ENCODE measurements at places on chromosomes 5 and 9.

DNA sequence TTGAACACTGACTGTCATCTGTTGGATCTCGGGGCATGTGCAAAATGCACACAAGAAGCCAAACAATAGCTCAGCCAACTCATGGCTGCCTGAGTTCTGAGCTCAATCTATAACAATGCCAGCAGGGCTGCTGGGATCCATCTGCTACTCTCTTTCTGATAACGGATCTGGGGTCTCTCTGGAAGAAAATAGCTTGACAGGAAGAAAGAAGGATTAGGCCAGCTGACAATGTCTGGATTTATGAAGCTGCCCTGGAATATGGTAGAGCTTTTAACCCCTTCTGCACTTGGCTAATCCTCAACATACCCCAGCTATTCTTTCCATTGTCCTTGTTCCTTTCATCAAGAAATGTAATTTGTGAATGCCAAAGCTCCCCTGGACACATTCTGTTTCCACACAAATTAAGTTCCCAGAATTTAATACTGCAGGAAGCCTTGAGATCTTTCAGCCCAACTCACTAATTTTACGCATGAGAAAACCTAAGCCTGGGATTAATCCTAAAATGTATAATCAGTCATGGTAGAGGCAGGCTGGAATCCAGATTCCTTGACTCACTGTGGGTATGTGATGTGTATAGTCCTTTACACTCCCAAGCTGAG is 62.7 kb upstream of the PCA3 start:
- no peak for DNase-seq

DNA sequence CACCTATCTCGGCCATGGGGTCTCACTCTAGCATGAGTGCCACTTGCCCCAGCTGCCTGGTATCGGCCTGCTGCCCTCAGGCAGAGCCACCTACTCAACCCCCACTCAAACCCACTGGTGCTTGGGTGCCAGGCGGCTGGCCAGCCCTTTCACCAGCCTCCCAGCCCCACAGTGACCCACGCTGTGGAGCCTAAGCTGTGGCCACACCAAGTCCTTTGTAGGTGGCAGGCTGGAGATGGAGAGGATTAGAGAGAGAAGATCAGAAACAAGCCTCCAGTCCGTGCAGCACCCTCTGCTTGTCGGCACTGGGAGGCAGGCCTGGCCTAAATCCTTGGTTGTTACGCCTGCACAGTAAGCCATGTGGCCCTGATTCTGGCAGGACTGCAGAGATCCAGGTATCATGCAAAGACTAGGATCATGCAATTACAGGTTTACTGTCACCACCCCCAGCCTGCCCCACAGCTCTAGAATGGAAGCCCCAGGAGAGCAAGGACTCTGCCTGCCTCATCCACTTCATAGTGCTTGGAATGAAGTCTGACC is 171.7 kb downstream of the COL23A1 start:
- no peak for DNase-seq

DNA sequence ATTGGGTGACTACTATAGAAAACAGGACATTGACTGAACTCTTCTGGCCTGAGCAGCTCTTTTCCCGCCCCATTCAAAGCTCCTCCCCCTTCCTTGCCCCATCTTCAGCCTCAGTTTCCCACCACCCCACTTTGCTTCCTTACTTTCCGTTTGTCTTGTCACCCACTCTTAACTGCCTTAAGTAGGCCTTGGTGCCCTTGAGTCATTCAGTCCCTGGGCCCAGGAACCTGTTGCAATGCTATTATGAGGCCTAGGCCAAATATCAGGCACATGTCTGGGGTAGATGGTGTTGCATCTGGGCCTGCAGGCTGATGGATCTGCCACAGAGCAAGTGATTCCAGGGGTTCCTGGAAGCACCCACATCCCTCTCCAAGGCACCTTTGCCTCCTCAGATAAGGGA is 17.7 kb upstream of the GALNT10 start:
- no peak for DNase-seq

GRCh38 chr5:125408448-125409233 is 662.2 kb upstream of the ZNF608 start:
- DNase-seq: no peak

- DNase-seq: no peak
Observed at GRCh38 chr5:56450766-56451165, 217.6 kb upstream of the ANKRD55 start.

DNA sequence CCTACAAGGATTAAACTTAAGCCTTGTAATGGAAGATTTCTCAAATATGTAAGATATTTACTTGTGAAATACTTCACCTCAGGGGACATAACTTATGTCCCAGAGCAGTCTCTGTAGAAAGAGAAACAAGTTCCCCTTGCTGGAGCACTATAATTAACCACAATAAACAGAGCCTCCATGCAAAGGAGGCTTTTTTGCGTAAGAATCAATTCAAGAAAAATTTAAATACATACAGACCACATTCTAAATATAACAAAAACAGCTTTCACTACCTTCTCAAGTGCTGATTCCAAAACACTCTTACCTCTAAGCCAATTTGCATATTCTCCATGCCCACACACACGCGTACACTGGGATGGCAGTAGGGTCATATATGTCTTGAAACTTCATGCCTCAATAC is 30.7 kb upstream of the CCNB1 start:
- DNase-seq: no peak

- DNase-seq: no peak
Observed at GRCh38 chr5:91164424-91164823, 218.7 kb downstream of the ARRDC3 start.

DNA sequence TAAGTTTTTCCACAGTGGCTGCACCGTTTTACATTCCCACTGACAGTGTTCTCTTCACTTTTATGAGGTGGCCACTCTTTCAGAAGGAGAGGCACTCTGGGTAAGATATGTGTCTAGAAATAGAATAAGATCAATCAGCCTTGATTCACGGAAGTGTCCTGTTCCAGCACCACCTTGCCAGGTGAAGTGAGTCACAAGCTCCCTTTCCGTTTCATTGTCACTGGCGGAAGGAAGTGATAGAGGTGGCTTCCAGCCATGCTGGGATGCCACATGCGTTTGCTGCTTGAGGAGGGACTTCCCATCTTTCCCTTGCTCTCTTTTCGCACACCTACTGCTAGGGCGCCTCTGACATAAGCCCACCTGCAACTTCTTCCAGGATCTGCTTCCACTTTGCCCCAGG is 217.1 kb downstream of the PIK3R1 start:
- DNase-seq: no peak

GRCh38 chr5:32003981-32004380 is 170.1 kb downstream of the GOLPH3 start:
- DNase-seq: no peak
